ENCODE measurements at places on chromosomes 3 and 15.

- DNase-seq = no peak
Observed at GRCh38 chr15:66578286-66578875, 12.6 kb upstream of the LCTL start.

DNA sequence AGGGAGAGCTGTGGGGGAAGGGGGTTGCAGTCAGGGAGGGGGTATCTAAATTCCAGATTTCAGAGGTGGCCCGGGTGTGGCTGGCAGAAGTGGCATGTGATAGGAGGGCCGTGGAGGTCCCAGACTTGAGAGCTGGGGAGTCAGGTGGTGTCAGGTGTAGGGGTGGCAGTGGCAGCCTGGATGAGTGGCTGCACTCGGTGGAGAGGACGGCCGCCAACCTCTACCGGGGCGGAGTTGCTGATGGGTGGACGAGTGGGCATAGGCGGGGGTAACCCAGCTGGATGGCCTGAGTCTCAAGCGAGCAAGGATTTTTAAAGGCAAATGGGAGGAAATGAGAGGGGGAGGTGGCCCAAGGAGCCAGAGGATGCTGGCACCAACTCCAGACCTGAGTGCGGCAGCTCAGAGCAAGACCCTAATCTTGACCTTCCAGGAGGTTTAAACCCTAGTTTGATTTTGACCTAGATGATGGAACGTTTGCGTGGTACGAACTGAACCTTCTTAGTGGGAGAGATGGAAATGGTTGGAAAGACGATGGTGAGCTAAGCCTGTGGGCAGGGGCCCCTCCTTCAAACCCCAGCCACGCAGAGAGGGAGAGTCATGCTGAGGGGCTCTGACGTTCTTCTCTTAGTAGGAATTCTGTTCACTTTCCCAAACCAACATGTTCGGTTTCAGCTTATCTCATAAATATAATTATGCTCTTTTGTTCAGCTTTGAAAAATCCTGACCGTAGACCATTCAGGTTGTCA, 8.0 kb downstream of the TRAK1 start:
- no peak for DNase-seq

DNA sequence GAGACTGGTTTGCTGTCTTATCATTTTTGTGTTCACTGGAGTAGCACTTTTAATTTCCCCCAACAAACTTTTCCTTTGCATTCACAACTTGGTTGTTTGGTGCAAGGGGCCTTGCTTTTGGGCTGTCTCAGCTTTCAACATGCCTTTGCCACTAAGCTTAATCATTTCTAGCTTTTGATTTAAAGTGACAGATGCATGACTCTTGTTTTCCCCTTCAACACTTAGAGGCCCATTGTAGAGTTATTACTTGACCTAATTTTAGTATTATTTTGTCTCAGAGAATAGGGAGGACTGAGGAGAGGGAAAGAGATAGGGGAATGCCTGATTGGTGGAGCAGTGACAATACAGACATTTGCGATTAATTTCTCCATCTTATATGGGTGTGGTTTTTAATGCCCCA, 340.1 kb upstream of the MANF start:
- no peak for DNase-seq

DNA sequence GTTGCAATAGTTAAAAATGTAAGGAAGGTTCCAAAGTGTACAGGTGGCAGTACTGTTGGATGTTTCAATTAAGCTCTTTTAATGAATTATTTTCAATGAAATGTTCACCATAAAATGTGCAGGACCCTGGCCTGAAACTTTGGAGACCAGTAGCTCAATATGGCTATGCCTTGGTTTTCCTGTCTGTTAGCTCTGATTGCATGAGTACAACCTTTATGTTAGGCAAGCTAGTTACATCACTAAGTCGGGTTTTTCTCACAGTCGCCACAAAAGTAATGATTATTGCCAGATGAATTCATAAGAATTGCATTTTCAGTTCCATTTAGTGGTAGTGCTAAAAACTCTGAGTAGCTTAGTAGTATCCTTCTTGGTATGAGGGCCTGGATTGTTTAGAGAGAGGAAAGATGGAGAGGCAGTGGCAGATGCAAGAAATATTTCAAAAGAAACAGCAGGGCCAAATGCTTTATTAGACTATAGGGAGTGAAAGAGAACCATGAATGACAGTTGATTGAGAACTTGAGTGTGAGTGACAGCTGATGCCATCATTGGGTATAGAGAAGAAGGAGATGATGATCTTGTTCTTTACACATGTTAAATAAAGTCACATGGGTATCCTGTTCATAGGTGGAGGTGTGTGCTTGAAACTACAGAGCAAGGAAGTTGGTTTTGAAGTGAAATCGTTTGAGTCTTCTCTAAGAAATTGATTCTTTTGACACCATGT, 109.5 kb downstream of the AKAP13 start:
- DNase-seq = no peak

DNA sequence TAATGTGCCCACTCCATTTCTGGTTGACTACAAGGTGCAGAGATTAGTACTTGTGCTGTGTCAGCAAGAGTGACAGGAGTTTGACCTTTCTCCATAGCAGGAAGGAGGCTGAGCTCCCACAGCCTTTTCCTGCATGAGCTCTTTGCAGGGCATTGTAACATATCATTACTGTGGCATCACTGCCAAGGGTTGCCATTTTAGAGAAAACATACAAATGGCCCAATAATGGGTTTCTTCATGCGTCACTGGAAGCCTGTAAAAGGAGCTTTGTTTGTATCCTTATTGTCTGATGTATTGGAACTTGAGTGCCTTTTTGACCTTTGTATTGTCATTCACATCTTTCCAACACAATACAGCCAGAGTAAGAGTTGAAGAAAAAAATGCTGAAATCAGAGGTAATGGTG, 323.0 kb upstream of the CDIN1 start:
- no peak for DNase-seq

GRCh38 chr3:195077611-195078540, 193.1 kb downstream of the XXYLT1 start:
- DNase-seq = no peak

- DNase-seq = no peak
Observed at GRCh38 chr3:194606941-194607340, 26.3 kb downstream of the TMEM44 start.

DNA sequence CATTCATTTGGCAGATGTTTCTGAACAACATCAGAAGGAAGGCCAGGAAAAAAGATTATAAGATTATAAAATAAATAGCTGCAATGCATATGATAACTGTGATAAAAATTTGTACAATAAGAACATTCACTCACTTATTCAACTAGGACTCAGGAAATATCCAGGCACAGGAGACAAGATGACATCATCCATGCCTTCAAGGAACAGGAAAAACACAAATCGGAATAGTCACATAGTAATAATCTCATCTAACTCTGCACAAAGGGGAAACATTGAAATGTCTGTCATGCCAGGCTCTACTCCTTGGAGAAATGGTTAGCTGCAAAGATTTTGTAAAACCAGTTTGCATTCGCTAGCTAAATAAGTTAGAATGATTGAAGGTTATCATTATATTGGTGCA, 233.5 kb upstream of the AGTR1 start:
- DNase-seq = no peak

GRCh38 chr15:22981051-22981840, 1.1 kb upstream of the CYFIP1 start:
- no peak for DNase-seq

GRCh38 chr3:158532099-158532734, 38.8 kb upstream of the MLF1 start:
- no peak for DNase-seq

GRCh38 chr3:59451800-59452746, 402.2 kb upstream of the CFAP20DC start:
- DNase-seq = no peak

GRCh38 chr3:43073836-43074220, 32.1 kb downstream of the POMGNT2 start:
- DNase-seq = no peak

GRCh38 chr3:32022947-32023346, 41.4 kb downstream of the ZNF860 start:
- DNase-seq = no peak

GRCh38 chr3:179962629-179963387, 73.9 kb downstream of the PEX5L start:
- DNase-seq = no peak

- DNase-seq = no peak
Observed at GRCh38 chr3:39533226-39533625, 65.7 kb downstream of the MOBP start.

DNA sequence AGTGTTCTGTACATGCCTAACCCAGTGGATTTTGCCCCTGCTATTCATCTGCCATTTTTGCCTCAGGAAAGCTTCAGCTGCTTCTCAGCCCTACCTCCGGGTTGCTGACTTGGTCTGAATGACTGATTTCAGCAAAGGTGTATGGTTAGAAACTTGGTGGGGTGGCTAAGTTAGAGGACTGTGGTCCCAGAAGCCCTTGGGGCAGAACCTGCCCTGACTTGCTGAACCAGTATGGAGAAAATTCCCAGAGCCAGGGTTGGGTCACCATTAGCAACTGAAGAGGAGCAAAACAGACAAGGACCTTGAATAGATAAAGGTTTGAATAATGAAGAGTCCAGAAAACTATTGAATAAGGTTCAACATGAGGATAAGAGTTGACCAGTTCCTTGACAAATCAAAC, 6.1 kb upstream of the WWTR1 start:
- no peak for DNase-seq

DNA sequence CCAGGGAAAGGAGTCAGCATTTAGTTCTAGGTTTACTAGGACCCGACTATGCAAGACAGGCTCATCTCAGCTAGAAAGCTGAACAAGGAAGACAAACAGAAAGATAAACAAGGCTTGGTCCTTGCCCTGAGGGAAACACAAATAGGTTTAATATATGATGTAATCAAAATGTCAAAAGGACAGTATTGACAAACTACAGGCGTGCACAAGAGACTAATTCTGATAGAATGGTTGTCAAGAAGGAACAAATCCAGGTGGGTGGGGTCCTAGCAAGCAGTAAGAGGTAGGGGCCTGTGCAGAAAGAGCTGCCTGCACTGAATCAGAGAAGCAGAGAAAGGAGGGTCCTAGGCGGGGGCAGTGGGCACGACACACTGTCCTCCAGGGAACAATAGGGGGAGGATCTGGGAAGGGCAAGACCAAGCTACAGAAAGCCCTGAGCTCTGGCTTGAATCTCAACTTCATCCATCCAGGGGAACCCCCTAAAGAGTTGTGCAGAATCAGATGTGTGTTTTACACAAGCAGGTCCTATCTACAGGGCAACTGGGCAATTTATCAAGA, 23.4 kb downstream of the RFTN1 start:
- no peak for DNase-seq

DNA sequence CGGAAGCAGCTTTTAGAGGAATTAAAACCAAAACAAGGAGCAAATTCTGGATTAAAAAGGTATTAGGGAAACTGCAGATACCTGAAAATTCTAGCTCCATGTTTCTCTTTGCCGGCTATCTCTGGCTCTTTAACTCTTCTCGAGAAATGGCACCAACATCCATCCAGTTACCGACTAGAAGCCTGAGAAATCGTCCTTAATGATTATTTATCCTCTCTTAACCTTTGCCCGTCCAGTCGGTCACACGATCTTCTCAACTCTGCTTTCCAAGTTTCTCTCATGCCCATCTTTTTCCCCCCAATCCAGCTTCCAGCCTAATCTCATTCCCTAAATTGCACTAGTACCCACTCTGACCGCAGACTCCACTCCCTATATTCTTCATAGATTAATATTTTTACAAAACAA, 596 bp upstream of the SGO1 start:
- no peak for DNase-seq

DNA sequence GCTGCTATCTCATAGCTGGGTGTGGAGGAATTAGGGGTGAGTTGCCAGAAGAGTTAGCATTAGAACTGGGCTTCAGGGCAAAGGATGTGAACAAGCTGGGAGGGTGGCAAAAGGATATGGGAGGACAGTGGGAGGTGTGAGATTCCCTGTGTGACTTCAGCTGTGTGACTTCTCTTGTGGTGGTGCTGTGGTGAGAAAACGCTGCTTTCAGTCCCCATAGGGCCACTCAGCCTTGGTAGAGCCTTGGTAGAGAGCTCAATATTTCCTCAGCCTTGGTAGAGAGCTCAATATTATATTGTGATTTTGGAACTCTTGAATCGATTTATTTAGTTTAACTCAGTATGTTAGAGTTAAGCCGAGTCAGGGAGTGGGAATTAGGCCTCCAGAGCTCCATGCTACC, 499.7 kb downstream of the EDEM1 start:
- no peak for DNase-seq

DNA sequence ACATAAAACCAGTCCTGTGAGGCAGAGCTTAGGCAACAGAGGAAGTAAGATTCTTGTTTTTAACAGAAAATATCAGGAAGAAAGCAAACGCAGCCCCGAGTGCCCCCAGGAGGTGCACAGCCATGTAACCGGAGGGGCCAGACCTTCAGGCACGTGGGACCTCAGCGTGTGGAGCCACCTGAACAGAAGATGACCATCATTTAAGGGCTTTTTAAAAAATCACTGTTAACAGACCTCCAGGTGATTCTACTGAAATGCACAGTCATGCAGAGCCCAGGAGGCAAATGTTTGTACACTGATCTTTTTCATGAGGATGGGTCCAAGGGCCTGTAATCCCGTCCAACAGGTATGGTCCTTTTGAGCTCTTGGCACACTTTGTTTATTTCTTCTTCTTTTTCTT, 38.8 kb downstream of the SPG21 start:
- no peak for DNase-seq

GRCh38 chr3:77171026-77171425, 131.1 kb downstream of the ROBO2 start:
- DNase-seq = no peak

DNA sequence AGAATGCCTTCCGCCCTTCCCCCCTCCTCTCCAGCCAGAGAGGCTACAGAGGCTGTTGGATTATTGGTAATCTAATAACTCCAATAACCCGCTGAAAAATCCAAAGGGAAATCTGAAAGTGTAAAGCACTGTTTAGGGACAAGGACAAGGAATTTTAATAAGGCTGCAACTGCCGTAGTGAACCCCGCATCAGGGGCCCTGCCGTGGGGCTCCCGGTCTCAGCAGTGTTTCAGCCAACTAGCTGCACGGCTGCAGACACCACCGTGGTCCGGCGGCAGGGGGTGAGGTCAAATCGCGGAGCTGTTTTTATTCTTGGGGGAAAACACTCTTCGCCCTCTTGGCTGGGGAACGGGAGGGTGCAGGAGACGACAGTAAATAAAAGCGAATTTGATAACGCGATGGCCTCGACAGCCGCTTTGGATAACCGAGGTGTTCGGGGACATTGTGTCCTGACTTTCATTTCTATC, 6.1 kb downstream of the BCL6 start:
- DNase-seq = no peak

DNA sequence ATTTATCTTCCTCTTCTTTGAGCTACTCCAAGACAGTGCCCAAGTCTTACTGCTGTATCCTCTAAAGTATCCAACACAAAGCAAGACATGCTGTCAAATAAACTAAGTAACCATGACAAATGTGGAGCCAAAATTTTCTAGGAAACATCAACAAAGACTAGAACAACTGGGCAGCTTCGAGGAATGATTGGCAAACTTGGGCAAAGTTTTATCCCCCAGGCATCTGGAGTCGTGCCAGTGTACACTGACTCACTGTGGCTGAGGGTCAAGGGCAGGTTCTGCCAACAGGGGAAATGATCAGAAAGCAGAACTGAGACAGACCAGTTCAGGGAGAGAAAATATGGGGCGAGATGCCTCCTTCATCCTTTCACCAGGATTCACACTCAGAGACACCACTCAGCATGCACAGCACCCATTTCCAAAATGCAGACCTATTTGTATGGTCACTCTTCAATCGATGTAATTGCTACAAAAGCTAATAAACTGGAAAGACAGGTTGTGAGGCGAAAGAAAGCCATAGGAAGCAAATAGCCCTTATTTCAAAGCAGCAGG, 65.8 kb downstream of the MB21D2 start:
- no peak for DNase-seq

- DNase-seq = no peak
Observed at GRCh38 chr3:11050666-11051323, 58.2 kb downstream of the SLC6A1 start.

Measured in stimulated activated CD4-positive, alpha-beta T cell treated with anti-CD3 and anti-CD28 coated beads, Interleukin-1b, Interleukin-23, amount 100 ng/mL, for 1 hour (primary cell).